ENCODE measurements at places on chromosomes 1 and 21.

GRCh38 chr1:229266274-229266673 lies 4.6 kb upstream of the RAB4A start:
- no peak for DNase-seq

DNA sequence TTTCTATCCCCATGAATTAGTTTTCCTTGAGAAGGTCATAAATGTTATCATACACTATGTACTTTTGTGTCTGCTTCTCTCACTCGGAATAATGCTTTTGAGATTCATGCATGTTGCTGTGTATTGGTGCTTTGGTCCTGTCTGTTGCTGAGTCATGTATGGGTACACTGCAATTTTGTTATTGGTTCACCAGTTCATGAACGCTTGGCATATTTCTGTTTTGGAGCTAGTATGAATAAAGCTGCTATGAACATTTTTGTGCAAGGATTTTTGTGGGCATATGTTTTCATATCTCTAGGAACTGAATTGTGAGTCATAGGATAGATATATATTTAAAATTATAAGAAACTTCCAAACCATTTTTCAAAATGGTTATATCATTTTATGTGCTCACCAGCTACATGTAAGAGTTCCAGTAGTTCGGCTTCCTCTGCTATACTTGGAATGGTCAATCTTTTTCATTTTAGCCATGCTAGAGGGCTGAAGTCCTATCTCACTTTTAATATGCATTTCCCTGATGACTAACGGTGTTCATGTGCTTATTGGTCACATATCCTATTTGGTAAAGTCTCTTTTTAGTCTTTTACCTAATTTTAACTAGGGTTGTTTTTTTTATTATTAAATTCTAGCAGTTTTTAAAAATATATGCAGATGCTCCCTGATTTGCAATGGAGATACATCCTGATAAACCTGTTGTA lies 38.2 kb downstream of the ETS2 start:
- peak; percentile 84 for DNase-seq

GRCh38 chr1:72432645-72433267 lies 150.4 kb upstream of the NEGR1 start:
- DNase-seq = no peak

- DNase-seq = no peak
Measured at GRCh38 chr1:220077887-220078286, 11.7 kb downstream of the BPNT1 start.

GRCh38 chr1:17572264-17572985 lies 32.9 kb downstream of the ARHGEF10L start:
- no peak for DNase-seq

DNA sequence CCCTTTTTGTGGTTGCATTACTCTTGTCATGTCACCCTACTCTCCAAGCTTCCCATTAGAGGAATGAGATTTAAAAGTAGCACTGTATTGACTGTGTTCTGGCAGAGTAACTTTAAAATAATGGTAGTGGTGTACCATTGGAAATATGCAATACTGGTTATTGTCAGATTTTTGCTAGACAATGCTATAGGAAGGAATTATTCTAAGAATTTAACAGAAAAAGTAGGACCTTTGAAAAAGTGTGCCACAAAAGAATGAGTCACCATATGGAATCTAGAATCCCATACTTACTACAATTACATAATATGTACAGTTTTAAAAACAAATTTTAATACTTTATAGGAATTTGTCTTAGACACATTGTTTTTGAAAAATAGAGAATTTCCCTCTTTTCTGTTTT lies 13.8 kb downstream of the MIER1 start:
- DNase-seq = no peak

DNA sequence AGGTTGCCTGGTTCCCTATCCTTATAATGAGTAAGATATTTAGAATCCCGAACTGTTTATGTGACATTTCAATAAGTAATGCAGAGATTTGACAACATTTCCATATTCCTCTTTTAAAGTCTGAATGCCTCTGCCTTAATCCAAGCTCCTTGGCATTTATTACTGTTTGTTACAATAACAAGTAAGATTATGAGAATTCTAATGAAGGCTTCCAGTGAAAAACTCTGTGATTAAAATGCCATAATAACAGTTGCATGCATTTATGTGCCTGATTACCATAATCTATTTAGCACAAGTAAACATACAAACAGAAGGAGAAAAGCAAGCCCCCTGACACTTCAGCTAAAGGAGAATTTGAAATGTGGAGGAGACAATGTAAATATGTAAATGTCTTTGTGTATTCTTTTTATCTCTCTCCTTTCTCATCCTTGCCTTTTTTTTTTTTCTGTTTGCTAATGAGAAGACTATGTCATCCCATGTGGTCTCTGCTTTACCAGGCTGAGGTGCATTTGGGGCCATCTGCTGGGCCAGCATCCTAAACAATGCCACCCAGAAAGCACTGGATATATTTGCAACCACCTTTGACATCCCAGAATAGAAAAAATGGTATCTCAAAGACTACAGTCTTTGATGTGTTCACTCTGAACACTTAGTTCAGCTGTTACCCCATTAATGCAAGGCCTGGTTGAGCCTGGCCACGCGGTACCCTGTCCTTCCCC lies 17.2 kb upstream of the OLIG2 start:
- no peak for DNase-seq

DNA sequence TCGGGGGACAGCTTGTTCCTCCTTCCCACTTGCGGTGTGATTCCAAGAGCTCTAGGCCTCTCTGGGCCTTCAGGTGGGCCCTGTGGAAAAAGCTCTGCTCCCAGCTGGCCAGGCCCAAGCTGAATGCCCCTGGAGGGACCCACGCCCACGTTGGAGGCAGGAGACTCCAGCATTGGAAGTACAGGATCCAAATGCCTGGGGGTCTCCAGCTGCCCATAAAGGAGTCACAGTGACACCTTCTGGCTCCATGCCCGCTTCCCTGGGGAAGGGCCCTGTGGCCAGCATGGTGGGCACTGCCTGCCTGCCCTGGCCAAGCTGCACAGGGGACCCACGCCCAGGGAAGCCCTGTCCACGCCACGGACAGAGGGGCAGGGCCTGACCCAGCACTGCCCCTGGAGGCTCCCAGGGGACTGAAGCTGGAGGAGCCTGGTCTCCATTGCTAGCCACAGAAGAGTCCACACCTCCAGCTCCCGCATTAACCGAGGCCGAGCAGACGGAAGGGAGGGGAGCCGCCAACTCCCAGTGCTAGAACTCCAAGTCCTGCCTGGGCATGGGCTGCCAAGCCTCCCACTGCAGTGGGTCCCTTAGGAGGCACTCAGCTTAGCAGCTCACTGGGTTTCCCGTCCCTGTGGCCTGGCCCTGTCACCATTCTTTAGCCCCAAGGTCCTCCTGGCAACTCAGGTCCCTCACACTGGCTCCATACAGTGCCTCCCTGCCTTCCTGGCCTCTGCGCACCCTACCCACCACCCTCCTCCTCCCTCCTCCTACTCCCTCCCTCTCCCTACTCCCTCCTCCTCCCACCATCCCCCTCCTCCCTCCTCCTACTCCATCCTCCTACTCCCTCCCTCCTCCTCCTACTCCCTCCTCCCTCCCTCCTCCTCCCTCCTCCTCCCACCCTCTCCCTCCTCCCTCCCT lies 41.9 kb downstream of the WNT9A start:
- no peak for DNase-seq
